ENCODE measurements at places on chromosomes 11 and 22.
A peak's percentile ranks its signal among the peaks of the same experiment; 100 is the strongest.

DNA sequence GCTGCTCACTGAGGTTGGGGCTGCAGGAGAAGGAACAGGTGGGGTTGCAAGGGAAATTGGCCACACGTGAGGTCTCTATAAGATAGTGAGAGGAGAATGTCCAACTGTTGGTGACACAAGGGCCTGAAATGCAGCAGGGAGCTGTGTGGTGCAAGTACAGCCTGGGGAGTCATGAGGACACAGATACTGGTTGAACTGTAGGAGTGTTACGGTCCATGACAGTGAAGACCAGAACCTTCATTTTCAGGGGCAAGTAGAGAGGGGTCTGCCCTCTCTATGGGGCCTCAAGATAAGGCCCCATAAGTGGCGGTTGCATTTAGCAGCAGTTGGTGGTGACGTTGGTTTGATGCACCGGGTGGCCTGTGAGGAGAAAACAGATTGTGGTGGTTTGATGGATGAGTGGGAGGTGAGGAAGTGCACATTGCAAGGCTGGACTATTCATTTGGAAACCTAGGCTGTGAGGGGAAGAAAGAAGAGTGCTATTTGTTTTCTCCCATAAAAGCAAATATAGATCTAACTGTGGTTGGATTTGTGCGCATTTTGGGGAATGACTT is 39.4 kb downstream of the MICAL2 start:
- DNase-seq, result peak; percentile 62

DNA sequence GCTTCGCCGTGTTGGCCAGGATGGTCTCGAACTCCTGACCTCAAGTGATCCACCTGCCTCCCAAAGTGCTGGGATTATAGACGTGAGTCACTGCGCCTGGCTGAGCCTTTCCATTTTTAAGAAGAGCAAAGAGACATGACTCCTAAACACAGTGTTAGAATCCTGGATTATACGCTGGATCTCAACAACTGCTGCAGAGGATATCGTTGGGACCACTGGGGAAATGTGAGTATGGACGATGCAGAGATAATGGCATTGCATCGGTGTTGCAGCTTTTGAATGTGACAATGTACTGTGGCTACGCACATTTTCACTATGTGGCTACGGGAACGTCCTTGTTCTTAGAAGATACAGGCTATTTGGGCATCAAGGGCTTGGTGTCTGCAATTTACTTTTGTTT is 6.2 kb downstream of the MRGPRF start:
- no peak for DNase-seq

- no peak for DNase-seq
Measured at GRCh38 chr22:49968831-49969661, 8.5 kb downstream of the PIM3 start.

GRCh38 chr11:94303966-94304958 is at the start of gene IZUMO1R:
Gene IZUMO1R, plus strand, starts transcription at chr11:94304580. Its CDS starts 1,057 bp downstream, at chr11:94305637.
- DNase-seq, result no peak

DNA sequence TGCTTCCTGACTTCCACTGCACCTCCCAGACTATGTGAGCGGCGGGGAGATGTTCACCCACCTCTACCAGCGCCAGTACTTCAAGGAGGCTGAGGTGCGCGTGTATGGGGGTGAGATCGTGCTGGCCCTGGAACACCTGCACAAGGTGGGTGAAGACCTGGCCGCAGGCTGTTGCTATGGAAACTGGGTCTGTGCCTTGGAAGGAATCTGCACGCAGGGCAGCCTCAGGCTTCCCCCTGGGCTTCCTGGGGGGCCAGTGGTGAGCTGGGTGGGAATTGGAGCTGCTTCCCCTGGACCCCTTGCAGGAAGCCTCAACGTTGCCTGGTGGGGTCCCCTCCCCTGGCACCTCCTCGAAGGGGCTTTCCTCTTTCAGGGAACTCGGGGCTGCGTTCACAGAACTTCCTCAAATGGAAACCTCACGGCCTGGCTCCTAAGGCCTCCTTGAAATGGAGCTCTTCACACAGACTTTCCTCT is 1.5 kb downstream of the RPS6KA4 start:
- peak; percentile 44 for DNase-seq

GRCh38 chr11:59716051-59716450 is 2.4 kb upstream of the OR10V1 start:
- DNase-seq, result no peak

GRCh38 chr11:33687733-33688479 is 12.7 kb downstream of the C11orf91 start:
- peak; percentile 60 for DNase-seq

DNA sequence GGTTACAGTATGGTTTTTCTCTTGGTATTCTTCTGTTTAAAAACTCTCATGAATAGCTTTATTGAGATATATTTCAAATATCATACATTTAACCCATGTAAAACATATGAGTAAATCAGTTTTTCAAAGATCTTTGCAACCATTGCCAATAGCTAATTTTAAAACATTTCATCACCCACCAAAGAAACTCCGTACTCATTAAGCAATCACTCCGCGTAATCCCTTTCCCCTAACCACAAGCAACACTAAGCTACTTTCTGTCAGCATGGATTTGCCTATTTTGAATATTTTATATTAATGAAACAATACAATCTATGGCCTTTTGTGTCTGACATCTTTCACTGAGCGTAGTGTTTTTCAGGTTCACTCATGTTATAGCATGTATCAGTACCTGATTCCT is 697.9 kb upstream of the ANO5 start:
- no peak for DNase-seq

DNA sequence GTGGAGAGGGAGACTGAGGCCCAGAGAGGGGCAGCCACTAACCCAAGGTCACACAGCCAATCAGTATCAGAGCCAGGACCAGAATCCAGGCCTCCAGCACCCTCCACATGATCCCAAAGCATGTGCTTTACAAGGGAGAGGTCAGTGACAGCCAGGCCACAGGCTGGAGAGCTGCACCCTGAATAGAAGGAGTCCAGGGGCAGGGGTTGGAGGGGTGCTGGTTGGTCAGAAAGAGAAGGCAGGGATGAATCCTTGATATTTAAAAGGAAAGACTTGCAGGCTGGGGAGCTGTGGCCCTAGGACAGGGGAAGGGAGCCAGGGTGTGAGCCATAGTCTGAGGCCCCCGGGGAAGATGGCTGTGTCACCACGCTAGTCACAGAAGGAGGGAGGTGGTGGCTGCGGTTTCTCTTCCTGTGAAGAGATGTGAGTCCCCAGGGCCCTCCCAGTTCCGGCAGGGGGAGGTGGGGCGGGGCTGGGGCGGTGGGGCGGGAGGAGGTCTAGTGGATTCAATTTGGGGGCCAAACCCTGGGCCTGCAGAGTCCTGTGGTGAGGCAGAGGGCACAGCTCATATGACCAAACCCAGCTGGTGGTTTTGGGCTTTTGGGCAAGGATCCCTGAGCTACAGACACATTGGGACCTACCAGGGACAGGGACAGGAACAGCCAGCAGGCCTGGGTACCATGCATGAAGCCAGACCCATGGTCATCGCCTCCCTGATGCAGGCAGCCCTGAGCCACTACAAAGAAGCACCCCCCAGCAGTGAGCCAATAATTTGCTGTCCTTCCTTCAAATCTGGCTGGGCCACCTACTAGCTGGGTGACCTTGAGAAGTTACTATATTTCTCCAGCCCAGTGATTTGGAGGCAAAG is 14.0 kb downstream of the RAC2 start:
- peak; percentile 90 for DNase-seq

GRCh38 chr11:30893318-30893717 is 307.2 kb upstream of the MPPED2 start:
- DNase-seq, result no peak

DNA sequence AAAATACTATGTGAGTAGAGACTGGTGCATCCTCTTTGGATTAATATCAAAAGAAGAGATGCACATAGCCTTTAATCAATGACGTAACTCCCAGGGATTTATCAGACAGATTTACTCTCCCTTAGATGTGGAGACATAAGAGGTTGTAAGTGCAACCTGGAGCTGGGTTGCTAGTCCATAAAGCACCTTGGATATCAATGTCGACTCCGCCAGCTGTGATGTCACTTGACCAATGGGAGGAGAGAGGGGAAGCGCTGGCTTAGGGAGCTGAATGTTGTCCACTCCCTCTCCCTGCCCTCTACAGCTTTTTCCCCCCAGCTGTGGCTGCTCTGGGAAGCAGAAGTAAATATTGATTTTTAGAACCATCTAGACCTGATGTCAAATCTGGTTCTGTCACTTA is 28.9 kb upstream of the TMEM86A start:
- no peak for DNase-seq

GRCh38 chr11:2528301-2529050 is 83.7 kb downstream of the KCNQ1 start:
- DNase-seq, result no peak

DNA sequence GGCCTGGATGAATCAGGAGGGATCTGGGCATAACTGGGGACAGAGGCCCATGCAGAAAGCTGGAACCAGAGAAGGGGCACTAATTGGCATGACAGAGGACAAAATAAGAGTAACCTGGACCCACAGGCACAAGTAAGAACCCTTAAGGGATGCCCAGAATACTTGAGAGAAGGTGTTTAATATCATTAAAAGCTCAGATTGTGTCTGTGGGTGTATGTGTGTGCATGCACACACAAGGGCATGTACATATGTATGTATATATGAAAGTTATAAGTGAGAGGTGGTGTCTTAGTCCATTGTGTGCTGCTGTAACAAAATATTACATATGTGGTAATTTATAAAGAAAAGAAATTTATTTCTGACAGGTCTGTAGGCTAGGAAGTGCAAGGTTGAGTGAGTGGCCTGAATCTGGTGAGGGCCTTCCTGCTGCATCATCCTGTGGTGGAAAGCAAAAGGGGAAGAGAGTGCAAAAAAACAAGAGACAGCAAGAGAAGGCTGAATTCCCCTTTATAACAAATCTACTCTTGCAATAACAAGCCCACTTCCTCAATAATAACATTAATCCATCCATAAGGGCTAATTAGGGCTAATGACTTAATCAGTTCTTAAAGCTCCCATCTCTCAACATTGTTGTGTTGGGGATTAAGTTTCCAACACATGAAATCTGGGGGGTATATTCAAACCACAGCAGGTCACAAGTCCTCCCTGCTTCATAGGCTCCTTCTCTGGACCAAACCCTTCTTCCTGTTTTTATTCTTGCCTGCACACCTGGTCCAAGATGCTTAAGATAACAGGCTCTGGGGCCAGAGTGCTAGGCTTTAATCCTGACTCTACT is 68.3 kb upstream of the POU2AF2 start:
- peak; percentile 37 for DNase-seq

- no peak for DNase-seq
Measured at GRCh38 chr11:65853246-65853979, 4.6 kb downstream of the CFL1 start.

- DNase-seq, result no peak
Measured at GRCh38 chr22:27859336-27859735, 57.8 kb upstream of the MN1 start.

DNA sequence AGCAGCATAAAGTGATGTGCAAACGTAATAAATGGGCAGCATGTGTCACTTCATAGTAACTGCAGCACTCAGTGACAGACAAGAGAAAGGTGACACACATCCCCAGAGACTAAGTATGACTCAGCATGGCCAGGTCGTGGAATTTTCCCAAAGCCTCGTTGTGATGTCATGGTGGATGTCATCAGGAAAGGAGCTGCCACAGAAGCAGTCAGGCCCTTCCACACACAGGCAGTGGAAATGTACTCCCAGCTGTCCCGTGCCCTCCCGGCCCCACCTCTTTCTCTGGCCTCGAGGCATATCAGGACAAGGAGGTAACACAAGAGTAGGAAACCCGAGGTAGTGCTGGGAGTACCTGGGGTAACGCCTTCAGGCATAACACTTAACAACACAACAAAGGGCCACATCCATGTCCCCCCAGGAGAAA is 8.1 kb downstream of the PC start:
- DNase-seq, result peak; percentile 32
